ENCODE measurements at places on chromosomes 7 and 10.
A peak's percentile ranks its signal among the peaks of the same experiment; 100 is the strongest.

- no peak for DNase-seq
Measured at GRCh38 chr7:151936207-151936606, 20.0 kb upstream of the GALNTL5 start.

GRCh38 chr7:11612737-11613136 lies 219.3 kb downstream of the THSD7A start:
- no peak for DNase-seq

- no peak for DNase-seq
Measured at GRCh38 chr7:128145191-128145590, 95.9 kb upstream of the LEP start.

- DNase-seq: no peak
Measured at GRCh38 chr7:88027724-88028123, 93.7 kb downstream of the ADAM22 start.

GRCh38 chr10:77545585-77545984 lies 92.0 kb downstream of the KCNMA1 start:
- DNase-seq: no peak

- DNase-seq: no peak
Measured at GRCh38 chr7:26627891-26628341, 236.5 kb downstream of the SKAP2 start.

GRCh38 chr10:60767424-60767823 lies 10.9 kb upstream of the CDK1 start:
- DNase-seq: no peak

DNA sequence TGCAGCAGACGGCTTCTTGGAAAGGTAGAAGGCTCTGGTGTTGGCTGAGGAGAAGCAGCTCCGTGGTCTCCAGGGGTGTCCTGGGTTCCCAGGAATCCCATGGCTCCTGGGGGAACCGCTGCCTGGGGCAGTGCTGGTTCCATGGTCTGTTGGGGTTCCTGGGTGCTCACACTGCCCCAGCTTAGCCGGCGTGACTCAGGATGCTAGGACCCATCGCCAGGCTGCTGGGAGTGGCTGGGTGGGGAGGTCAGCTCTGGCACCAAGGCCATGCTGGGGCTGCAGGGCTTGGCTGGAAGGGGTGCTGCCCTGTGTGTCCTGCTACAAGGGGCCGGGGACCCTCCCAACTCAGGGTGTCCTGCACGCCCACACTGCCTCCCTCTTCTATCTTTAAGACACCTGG lies 9.4 kb downstream of the MGMT start:
- no peak for DNase-seq

DNA sequence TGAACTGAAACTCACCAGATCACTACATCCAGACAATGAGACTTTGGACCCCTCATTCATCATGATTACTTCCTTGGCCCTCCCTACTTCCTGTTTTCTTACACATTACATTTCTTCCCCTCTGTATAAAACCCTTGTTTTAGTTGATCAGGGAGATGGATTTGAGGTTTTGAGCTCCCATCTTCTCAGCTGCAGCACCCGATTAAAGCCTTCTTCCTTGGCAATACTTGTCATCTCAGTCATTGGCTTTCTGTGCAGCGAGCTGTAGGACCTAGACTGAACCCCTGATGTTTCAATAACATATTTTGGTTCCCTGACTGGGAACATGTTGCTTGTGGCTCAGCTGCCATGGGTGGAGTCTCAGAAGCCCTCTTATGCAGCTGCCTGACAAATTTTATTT lies 33.1 kb downstream of the NOLC1 start:
- no peak for DNase-seq

DNA sequence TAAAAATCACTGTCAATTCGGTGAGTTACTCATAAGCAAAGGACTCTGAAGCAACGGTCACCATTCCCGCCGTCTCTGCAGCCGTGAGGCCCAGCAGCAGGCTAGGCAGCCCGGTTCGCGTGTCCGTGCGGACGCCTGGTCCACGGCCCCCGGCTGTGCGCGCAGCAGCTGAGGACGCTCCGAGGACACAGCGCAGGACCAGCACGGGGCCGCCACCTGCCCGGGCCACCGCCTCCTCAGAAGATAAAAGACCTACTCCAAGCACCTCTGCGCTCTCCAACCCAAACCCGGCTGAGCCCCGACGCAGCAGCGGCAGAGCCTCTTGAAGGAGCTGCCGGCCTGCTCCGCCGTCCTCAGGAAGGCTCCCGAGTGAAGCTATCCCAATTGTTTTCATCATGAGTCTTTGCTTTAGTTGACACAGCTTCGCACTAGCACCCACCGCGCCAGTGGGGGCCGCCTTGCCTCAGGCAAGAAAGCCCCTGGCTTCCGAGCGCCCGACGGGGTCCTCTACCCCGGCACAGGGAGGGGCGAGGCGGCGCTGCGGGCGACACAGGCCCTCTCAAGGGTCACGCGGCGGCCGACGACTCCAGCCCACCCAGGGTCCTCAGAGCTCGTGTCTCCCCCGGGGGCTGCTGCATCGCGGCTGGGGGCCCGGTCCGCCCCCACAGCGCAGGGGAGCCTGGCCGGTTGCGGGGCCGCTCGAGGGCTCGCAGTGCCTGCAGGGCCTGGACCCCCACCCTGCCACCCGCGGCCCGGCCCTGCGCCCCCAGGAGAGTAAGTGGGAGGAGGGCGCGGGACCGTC lies 16.9 kb upstream of the GPR146 start:
- no peak for DNase-seq

GRCh38 chr7:48004032-48004431 lies 24.6 kb upstream of the HUS1 start:
- no peak for DNase-seq

- DNase-seq: no peak
Measured at GRCh38 chr7:158819571-158820203, 9.6 kb downstream of the ESYT2 start.

GRCh38 chr7:106165337-106165736 lies 53.2 kb upstream of the SYPL1 start:
- DNase-seq: no peak

DNA sequence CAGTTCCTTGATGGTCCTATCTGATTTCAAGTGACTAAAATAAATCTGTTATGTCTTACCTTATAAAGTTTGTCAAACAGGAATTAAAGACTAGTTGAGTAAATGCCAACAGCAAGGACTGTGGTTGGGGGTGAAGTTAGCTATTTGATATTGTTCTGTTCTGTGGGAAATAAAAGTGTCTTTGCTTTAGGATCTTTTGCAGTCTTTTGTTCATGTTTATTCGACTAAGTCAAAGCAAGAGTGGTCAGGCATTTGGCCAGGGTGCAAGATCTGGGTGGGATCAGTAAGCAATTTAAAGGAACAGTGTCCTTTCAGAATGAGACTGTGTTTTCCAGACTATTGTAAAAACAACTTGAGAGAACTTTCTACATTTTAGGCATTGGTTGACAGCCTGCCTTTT lies at the start of gene COL28A1:
Gene COL28A1, minus strand, starts transcription at position 183 of the 400 bp plus-strand sequence. CDS start 2,998 bp downstream, outside the sequence.
- no peak for DNase-seq

DNA sequence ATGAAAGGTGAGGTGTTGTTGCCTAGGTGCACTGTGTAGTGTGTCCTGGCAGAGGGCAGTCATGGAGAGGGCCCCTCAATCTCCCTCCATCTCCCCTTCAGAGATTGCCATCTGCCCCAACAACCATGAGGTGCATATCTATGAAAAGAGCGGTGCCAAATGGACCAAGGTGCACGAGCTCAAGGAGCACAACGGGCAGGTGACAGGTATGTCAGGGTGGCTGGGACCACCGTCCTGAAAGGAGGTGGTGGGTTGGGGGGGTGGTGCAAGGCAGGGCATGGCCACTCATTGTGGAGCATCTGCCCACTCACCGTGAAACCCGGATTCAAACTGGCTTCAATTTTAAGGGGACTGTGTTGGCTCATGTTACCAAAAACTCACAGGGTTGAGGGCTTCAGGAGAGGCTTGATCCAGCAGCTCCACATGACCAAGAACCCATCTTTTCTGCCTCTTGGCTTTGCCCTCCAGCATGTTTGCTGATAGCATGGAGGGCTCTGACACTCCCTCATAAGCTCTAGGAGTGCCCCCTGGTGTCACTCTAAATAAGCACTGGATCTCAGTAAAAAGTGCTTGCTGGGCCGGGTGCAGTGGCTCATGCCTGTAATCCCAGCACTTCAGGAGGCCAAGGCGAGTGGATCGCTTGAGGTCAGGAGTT lies 12.2 kb downstream of the ARPC1B start:
- no peak for DNase-seq

DNA sequence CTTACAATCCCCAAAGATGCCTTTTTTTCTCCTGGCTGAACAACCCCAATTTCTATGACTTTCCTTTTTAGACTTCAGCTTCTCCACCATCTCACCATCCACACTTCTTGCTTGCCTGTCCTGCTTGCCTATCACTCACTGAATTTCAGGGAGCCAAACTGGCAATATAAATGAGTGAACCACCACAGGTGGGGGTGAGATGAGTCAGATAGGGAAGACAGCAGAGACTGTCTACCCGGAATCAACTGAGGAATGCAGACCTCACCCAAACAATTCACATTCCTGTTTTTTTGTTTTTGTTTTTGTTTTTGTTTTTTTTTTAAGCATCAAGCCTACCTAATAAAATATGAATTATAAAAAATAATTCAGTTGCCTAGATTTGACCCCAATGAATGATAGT lies 273.8 kb downstream of the NRG3 start:
- DNase-seq: no peak

GRCh38 chr7:299169-299568 lies 9.2 kb downstream of the FOXL3 start:
- no peak for DNase-seq

- DNase-seq: no peak
Measured at GRCh38 chr10:12588091-12588860, 238.9 kb downstream of the CAMK1D start.

DNA sequence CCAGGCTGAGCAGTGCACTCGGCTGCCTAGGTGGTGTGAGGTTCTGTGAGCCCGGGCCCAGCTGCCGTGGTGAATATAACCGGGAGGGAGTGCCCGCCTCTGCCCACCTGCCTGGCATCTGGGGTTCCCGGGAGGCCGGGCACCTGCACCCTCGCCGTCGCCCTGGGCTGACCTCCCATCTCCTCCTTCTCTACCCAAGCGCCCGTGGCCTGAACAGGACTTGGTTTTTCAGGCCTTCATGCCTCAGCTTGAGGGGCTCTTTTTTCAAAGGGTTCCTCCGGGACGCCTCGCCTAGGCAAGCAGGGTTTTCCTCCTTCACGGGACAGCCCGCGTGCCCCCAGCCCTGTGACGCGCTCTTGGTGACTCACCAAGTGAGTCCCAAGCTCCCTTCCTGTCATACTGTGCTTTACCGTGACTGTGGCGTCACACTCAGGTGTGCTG lies 9.9 kb downstream of the INPP5A start:
- no peak for DNase-seq

- no peak for DNase-seq
Measured at GRCh38 chr10:122112021-122112616, 123.2 kb downstream of the TACC2 start.

DNA sequence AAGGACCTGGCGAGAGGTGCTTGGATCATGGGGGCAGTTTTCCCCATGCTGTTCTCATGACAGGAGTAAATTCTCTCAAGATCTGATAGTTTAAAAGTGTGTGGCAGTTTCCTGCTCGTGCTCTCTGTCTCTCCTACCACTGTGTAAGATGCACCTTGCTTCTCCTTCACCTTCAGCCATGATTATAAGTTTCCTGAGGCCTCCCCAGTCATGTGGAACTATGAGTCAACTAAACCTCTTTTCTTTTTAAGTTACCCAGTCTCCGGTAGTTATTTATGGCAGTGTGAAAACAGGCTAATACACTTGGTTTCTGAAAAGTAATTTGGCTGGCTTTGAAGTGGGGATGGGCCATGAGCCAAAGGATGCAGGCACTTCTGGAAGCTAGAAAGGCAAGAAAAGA lies 268.0 kb upstream of the KAT6B start:
- no peak for DNase-seq

GRCh38 chr10:12348870-12349628 lies at the start of gene CAMK1D:
Gene CAMK1D (plus strand): TSS chr10:12349547.
- DNase-seq: no peak

- no peak for DNase-seq
Measured at GRCh38 chr7:85001495-85002345, 185.1 kb downstream of the SEMA3D start.

GRCh38 chr10:120105001-120105400 lies 212.5 kb downstream of the SEC23IP start:
- DNase-seq: no peak

- no peak for DNase-seq
Measured at GRCh38 chr7:148738737-148739535, 40.2 kb downstream of the CUL1 start.

DNA sequence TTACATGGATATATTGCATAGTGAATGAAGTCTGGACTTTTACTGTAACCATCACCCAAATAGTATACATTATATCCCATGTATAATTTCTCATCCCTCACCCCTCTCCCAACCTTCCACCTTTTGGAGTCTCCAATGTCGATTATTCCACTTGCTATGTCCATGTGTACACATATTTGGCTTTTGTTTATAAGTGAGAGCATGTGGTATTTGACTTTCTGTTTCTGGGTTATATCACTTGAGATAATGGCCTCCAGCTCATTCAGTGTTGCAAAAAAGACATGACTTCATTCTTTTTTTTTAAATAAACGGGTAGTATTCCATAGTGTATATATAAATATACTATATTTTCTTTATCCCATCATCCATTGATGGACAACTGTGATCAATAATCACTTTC lies 288.6 kb upstream of the BMPER start:
- DNase-seq: no peak

GRCh38 chr10:28719789-28720436 lies 42.6 kb downstream of the BAMBI start:
- DNase-seq: no peak

DNA sequence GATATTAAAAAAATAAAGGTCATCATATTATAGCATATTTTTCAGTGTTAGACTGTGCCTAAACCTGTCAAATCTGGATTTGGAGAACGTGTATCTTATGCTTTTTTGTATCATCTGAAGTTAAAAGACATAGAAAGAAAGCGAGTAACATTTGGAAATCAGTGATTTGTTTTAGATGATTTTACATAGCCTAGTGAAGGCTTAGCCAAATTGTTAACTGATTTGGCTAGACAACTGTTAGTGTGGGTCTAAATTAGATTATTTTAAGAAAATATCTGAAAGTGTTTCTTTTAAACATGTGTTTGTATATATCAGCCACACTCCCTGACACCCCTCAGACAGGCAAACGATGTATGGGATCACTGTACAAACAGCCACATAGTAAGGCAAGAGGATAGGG lies 35.6 kb downstream of the ACTA2 start:
- DNase-seq: no peak

- peak; percentile 33 for DNase-seq
Measured at GRCh38 chr10:32378363-32379317, 31.7 kb upstream of the EPC1 start.

DNA sequence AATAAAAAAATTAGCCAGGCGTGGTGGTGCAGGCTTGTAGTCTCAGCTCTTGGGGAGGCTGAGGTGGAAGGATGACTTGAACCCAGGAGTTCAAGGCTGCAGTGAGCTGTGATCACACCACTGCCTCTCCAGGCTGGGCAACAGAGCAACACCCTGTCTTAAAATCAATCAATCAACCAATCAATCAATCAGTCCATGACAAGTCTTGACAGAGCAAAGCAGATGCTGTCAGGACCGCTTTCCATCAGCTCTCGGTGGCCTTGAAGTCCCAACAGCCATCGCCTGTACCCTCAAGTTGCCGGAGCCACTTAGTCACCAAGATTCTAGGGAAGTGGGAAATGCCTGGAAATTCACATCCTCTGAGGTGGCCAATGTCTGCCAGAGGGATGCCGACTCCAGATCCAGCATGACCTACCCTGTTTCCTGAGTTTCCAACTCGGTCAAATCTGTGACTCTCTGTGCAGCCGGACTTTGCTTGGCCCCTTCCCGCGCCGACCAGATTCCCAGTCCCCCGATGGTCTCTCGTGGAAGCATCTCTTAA lies 871 bp upstream of the CCL24 start:
- no peak for DNase-seq

- DNase-seq: no peak
Measured at GRCh38 chr7:142454862-142455261, 197.0 kb upstream of the PRSS58 start.

GRCh38 chr7:27104341-27105058 lies 2.0 kb upstream of the HOXA2 start:
- no peak for DNase-seq
